NCI-H2081 treated with DMSO at 0.1 percent for 48 hours (cell line): ENCODE measurements at places on chromosomes 3 and 15.

DNA sequence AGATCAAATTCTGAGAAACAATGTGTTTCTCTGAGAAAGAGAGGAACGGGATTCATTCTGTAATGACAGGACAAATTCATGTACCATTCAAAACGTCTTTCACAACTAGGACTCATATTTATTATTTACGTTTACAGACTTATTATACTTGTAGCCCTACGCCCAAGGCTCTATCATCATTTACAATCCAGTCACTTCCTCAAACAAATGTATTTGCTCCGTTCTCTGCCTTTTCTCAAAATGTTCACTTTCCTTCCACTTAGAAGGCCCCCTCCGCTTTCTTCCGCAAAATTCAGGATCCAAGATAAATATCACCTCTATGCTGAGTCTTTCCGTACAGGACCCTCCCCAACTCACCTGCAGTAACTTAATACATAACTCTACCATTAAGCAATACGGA is 745 bp downstream of the RSL24D1 start:
- no peak for DNase-seq

- no peak for DNase-seq
Measured at GRCh38 chr15:74244822-74245341, 8.8 kb downstream of the CCDC33 start.

GRCh38 chr15:66433726-66434125 is 47.0 kb downstream of the MAP2K1 start:
- no peak for DNase-seq

GRCh38 chr3:53668872-53669271 is 174.5 kb downstream of the CACNA1D start:
- no peak for DNase-seq

- DNase-seq = peak; percentile 8
Measured at GRCh38 chr3:135965506-135966270, at the start of gene PPP2R3A. Gene PPP2R3A, plus strand, starts transcription at chr3:135965728. Its CDS starts 35,771 bp downstream, at chr3:136001499.

- no peak for DNase-seq
Measured at GRCh38 chr3:5123937-5124336, 1.8 kb downstream of the ARL8B start.

- no peak for DNase-seq
Measured at GRCh38 chr3:122102191-122102935, 47.2 kb downstream of the CD86 start.

GRCh38 chr3:147424581-147425387 is 15.6 kb downstream of the ZIC1 start:
- DNase-seq = no peak

GRCh38 chr3:174219738-174220137 is 639.4 kb upstream of the NAALADL2 start:
- DNase-seq = no peak

GRCh38 chr3:170999737-171000242 is 26.7 kb downstream of the SLC2A2 start:
- no peak for DNase-seq

- DNase-seq = no peak
Measured at GRCh38 chr3:164486150-164486549, 592.1 kb downstream of the SI start.

DNA sequence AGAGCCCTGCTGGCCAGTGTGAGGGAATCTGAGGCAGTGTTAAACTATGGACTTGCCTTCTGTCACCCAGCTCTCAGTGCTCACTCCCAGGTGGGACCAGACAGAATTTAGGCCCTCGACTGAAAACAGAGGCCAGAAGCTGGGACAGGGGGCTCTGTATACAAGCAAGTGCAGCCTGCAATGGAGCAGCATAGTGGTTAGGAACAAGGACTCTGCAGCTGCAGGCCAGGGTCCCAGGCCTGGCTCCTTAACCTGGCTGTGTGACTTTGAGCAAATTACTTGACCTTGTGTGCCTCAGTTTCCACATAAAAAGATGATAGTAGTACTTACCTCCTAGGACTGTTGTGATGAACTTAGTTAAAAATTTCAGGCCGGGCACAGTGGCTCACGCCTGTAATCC is 39.8 kb downstream of the CMTM7 start:
- no peak for DNase-seq

GRCh38 chr15:80969316-80969715 is 20.3 kb downstream of the MESD start:
- DNase-seq = no peak

DNA sequence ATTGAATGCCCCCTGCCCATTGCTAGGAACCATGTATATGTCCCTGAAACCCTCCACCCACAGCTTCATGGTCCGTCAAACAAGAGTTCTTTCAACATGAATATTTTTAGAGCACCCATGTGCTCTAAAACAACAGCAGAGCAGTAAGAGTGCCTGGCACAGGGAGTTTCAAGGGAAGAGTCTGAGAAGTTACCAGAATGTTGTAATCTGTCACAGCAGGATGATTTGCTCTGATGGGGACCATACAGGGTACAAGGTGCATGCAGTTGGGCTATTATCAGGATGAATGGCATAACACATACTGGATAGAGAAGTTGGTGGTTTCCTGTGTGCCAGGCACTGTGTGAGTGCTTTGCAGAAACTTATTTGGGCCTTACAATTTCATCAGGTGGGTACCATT is 27.8 kb upstream of the FLNB start:
- no peak for DNase-seq

GRCh38 chr15:71114887-71115566 is at the start of gene THSD4:
Gene THSD4, plus strand, starts transcription at chr15:71115471.
- DNase-seq = no peak
